ENCODE measurements at places on chromosomes 12 and 14.

GRCh38 chr14:54225457-54226060 is 171.2 kb upstream of the CDKN3 start:
- no peak for DNase-seq

- no peak for DNase-seq
Measured at GRCh38 chr14:99747167-99747566, 46.0 kb upstream of the EML1 start.

GRCh38 chr12:98725476-98726247 is 80.6 kb downstream of the APAF1 start:
- DNase-seq = peak; percentile 5

GRCh38 chr14:58128416-58128815 is 23.6 kb downstream of the ARMH4 start:
- DNase-seq = no peak

DNA sequence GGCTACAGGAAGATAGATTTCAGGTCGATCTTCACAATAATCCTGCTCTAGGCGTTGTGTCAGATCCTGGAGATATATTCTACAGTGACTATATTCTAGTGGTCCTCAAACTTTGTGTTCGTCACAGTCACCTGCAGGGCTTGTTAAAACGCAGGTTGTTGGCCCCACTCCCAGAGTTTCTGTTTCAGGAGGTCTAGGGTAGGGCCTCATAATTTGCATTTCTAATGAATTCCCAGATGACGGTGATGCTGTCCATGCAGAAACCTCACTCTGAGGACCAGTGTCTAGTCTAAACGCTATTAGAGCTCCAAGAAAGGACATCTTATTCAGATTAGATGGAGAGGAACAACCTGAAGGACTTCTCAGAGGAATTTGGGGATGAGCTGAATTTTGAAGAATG is 13.2 kb upstream of the SLC6A13 start:
- DNase-seq = no peak

GRCh38 chr12:121512561-121512960 is 68.3 kb downstream of the KDM2B start:
- no peak for DNase-seq

DNA sequence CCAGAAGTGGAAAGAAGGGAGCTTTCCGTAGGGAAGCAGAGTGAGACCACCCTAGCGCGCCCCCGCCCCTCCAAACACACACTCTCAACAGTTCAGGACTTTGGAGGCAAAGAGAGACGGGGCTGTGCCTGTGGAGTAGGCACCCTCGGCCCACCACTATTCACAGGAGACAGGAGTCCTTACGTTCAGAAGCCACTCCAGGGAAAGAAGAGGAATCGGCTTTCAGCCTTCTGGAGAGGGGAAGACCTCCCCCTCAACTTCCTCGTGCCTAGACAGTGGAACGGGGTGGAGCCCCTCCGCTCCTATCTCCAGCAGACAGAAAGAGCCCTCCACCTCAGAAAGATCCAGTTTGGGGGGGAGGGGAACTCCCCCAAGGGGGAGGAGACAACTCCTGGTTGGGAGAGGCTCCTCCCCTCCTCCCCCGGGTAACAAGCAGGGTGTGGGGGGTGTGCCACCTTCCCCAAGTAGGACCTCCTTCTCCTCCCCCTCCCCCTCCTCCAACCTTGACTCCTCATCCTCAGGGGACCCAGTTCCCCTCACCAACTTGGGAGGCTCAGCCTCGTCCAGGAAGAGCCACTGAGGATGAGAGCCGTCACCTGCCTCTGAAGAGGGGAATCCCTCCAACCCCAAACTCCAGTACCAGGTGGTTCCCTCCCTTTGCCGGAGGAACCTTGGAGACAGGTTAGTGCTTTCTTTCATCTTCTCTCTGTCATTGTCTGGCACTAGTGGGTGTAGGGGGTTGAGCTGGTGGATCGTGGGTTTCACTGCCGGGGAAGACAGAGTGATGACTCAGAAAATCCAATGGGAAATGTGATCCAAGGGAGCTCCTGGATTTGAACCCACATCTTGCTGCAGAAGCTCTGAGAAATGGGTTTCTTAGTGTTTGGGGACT is 883 bp downstream of the FOXJ2 start:
- DNase-seq = peak; percentile 63

- DNase-seq = peak; percentile 64
Measured at GRCh38 chr14:91280129-91280528, 35.6 kb upstream of the GPR68 start.

Measured in NCI-H146 (cell line).